ENCODE measurements at places on chromosomes 4 and X.
A peak's percentile ranks its signal among the peaks of the same experiment; 100 is the strongest.

DNA sequence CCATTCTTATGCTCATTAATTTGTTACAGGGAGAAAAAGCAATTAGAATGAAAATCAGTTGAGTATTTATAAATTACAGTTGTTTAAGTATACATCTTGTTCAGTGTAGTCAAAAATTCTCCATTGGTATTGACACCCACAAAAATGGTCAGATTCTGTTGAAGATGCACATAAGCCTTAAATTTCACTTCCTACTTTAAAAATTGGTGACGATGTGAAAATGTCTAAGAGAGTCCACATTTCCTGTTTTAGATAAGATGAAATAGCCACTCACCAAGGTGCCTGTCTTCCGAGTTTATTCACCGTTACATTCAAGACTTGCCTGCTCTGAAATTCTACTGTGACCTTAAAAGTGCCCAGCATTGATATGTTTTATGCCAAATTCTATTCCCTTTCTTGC, 93.6 kb downstream of the GPR143 start:
- DNase-seq, result no peak

DNA sequence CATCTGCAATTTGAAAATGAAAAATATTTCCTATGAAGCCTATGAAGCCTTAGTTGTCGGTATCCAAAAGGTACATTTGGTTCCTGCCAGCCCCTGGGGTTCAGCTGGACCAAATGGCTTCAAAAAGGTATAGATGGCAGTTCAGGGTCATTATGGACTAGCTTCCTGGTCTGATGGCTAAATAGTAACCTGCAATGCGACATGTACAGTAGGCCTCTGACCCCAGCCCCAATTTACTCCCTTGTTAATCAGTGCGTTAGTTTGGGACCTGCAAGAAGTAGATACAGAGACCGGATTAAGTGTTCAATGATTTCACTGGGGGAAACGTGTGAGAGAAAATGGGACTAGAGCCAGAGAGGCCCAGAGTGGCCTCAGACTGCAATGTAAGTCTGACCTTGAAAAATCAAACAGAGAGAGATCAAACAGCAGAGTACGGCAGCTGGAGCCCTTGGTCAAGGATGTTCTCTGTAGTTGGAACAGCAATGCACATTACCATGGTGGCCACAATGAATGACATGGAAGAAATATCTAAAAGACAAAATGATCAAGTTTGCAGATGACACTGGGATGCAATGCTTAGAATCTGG, 115.0 kb upstream of the MBNL3 start:
- no peak for DNase-seq

DNA sequence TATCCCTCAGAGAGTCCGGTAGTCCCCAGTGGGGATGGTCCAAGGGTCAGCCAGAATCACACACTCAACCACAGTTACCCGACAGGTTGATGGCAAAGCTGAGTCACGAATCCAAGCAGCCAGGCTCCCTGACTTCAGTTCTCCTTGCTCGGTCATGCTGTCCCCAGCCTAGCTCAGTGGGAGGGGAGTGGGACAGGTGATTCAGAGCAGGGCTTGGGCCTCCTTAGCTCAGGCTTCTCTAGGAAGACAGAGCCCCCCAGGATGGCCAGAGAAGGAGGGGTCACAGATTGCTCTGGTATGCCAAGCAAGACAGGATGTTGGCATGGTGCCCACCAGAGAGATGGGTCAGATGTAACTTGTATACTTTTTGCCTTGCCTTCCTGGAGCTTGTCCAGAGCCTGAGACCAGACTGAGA, 66.5 kb downstream of the EFNB1 start:
- peak; percentile 79 for DNase-seq

- DNase-seq, result no peak
Observed at GRCh38 chr4:6362896-6363295, 93.2 kb downstream of the WFS1 start.

GRCh38 chrX:141176586-141177451, at the start of gene LDOC1:
LDOC1 (minus strand) TSS chrX:141177129; CDS start chrX:141177021, 108 bp downstream.
- DNase-seq, result peak; percentile 29

- no peak for DNase-seq
Observed at GRCh38 chr4:8892556-8893226, 21.1 kb upstream of the HMX1 start.

DNA sequence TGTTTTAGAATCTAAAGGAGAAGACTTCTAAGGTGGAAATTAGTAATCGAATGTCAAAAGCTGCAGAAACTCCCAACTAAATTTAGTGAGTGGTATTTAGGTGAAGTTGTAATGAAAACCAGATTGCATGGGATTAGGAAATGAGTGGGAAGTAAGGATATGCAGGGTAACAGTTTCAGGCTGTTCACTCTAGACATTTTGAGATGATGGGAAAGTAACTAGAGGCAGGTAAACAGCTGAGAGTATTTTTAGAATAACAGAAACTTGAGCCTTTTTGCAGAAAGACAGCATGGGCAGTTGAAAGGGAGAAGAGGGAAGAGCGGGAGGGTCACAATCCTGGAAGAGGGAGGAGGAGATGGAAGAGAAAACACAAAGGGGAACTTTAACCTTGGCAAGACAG, 12.7 kb downstream of the SPRY1 start:
- DNase-seq, result no peak

DNA sequence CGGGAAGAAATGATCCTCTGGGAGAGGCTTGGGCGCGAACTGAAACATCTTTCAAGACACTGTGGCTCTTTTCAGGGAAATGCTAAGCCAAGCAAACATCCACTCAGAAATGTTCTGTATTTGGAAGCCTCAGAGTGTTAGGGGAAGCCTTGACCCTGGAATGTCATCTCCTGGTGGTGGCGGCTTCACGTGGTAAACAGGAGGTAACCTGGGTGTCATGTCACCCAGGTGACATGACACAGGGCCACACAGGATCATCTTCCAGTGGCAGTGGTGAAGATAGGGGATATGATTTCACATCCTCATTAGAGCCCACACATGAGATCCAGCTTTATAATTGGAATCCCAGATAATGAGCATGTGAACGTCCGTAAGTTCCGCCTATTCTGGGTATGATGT, 140.0 kb downstream of the TBL1X start:
- DNase-seq, result no peak

DNA sequence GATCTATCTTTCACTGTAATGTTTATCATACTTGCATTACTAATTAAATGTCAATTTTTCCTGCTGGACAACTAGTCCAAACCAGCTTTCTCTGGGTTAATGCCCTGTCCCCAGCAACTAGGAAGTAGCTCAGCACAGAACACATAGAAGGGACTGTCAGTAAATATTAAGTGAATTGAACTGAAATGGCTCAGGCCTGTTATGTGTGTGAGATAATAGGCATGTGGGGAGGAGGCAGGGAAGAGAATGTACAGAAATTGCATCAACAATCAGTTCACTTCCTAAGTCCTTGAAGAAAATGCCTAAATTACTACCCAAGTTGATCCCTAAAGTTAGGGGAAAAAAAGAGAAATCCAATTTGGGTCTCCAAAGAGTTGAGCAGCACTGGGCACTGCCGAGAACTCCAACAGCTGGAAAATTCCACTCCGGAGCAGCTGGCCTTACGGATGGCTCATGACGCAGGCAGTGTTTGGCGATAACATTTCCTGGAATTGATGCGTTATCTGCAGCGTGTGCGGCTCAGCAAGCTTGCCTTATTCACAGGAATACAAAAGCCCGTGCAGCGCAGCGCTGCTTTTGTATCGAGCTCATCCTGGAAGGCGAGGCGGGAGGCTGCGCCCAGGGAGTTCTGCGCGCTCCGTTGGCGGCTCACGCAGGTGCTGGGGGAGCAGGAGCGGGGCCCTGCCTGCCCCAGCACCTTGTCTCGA, 297.3 kb upstream of the LCORL start:
- DNase-seq, result no peak
